ENCODE measurements at places on chromosomes 6 and 20. TPM values are rescaled to one million over a fixed set of nuclear protein-coding genes. Genes with fewer than 3 reads are reported as not detected.
A peak's percentile ranks its signal among the peaks of the same experiment; 100 is the strongest.

DNA sequence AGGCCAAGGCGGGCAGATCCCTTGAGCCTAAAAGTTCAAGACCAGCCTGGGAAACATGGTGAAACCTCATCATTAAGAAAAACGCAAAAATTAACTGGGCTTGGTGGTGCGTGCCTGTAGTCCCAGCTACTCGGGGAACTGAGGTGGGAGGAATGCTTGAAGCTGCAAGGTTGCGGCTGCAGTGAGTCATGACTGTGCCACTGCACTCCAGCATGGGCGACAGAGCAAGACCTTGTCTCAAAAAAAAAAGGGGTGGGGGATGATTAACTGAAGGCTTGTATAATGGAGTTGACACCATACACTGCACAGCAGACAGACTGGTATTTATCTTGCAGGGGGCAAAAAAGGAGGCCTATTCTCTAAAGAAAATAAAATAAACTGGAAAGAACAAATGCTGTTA is 27.7 kb downstream of the SRPK1 start:
- DNase-seq: no peak

DNA sequence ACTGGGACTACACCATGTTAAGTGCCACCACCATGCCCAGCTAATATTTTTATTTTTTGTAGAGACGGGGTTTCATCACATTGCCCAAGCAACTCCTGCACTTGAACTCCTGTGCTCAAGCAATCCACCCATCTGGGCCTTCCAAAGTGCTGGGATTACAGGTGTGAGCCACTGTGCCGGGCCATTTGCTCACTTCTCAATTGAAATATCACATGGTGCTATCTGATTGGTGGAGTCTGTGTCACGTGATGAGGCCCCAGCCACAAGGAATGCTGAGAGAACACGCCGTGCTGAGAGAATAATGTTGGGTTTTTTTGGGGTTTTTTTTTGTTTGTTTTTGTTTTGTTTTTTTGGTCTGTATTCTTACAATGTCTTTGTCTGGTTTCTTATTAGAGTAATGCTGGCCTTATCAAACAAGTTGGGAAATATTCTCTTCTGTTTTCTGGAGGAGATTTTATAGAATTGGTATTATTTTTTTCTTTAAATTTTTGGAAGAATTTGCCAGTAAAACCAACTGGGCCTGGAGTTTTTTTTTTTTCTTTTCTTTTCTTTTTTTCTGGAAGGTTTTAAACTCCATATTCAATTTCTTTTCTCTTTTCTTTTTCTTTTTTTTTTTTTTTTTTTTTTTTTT is 183.2 kb upstream of the KCNG1 start:
- DNase-seq: no peak

DNA sequence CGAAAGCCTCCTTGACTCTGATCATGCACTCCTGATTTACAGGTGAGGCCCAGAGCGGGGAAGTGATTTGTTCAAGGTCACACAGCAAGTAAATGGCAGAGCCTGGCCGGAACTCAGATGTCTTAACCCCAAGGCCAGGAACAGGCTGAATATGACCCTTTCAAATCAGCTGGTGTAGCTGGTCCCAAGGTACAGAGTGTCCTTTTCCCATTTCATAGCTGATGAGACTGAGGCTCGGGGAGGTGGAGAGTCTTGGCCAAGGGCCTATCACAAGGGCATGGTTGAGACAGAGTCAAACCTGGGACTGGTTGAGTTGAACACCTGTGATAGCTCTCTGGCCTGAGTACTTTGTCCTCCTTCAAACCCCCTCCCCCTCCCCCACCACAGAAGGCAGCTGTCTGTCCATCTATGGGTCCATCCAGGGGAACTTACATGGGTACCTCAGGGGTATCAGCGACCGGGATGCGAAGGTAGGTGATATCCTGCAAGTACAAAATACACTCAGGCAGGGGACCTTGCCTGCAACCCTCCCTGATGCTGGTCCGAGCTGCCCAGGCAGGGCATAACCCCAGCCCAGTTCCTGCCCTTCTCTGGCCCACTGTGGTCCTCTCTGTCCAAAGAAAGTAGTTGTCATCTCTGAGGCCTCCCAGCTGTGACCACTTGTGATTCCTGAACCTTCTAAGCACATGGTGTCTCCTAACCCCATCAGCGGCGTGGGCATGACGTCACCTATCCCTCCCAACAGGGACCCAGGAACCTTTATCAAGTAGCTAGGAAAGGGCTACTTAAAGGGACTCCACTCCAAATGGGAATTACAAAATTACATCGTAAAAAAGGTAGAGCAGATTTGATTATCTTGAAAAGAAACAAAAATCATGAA is 5.6 kb downstream of the DUSP15 start:
- DNase-seq: no peak

DNA sequence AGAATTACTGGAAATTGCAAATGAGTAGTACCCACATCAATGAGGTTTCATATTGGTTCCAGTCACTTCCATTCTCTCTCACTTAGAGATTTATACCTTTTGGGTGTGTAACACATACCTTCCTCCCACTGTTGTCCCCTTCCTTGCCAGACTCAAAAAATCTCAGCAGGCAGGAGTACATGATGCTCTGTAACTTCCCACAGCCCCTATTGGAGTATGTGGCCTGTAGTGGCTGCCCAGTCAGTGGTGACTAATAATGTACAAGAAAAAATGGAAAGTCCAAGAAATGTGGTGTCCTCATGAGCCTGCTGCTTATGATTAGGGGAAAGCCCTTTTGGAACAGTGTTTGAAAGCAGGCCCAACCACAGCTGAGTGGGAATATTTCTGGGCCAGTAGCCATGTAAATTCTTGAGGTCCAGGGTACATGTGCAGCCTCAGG is 312.0 kb downstream of the ZFAND3 start:
- no peak for DNase-seq

DNA sequence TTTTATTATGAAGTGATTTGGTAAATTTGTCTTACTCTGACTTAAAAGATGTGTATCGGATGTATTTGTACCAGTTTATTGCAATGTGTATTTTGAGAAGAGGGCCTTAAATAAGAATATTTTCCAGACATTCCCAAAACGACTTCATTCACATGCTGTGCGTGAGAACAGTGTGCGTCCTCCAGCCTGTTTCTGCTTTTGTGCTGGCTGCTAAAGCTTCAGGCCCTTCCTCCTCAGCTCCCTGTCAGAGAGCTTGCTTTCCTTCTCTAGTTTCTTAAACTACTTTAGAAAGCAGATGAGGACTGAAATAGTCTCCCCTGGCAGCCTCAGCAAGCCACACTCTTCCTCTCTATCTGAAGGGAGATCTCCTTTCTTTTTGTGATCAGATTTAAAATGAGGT is 157.8 kb downstream of the SAMD5 start:
- DNase-seq: peak; percentile 8

- no peak for DNase-seq
Measured at GRCh38 chr6:51927450-51927849, 160.0 kb downstream of the PKHD1 start.

GRCh38 chr6:111840803-111841202 is 32.4 kb downstream of the FYN start:
- DNase-seq: no peak

- no peak for DNase-seq
Measured at GRCh38 chr6:126075335-126076071, 89.2 kb downstream of the TRMT11 start.

DNA sequence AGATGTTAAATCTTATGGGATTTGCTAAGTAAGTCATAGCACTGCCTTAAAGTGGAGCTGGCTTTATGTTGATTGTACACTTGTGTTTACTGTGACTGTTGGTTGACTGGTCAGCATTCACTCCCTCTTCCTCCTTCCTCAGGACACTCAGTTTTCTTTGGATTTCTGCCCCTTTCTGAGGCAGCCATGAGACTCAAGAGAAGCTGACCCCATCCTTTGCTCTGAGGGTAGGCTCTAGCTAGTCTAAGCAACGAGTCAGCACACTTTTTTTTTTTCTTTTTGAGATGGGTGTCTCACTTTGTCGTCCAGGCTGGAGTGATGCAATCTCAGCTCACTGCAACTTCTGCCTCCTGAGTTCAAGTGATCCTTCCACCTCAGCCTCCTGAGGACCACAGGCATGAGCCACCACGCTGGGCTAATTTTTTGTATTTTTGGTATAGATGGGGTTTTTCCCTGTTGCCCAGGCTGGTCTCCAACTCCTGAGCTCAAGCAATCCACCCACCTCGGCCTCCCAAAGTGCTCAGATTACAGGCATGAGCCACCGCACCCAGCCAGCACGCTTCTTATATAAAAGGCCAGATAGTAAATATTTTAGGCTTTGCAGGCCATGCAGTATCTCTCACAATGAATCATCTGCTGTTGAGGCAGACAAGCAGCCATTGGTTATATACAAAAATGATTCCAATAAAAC is 191.4 kb downstream of the NFATC2 start:
- no peak for DNase-seq

- DNase-seq: no peak
Measured at GRCh38 chr6:106667022-106667402, 37.6 kb downstream of the QRSL1 start.

TMC2 gene
- total RNA-seq: 4.5 TPM

ISM1 gene
- total RNA-seq: 1.6 TPM

TCP11 gene
- total RNA-seq: 0.41 TPM

APCDD1L gene
- not detected for total RNA-seq

FGD2 gene
- 0.82 TPM for total RNA-seq

ADTRP gene
- 1.6 TPM for total RNA-seq
